ENCODE measurements at places on chromosomes 1 and 21. TPM values are rescaled to one million over a fixed set of nuclear protein-coding genes. Genes with fewer than 3 reads are reported as not detected.
A peak's percentile ranks its signal among the peaks of the same experiment; 100 is the strongest.

The CNKSR1 gene
- 5.4 TPM for total RNA-seq

DNA sequence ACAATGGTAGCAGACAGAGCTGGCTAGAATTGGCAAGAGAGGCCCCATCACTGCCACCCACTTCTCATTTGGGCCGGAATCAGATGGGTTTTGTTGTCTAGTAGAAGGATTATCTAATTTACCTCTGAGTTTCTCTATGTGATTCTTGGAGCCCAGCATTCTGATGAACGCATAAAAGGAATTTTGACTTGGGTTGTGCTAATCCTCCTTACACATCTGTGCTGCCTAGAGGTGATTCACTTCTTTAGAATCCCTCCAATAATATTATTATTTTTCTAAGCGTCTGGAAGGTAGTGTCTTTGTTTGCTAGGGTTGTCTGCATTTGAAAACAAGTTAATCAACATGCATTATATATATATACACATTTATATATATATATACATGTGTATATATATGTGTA is 118.1 kb downstream of the RUNX1 start:
- DNase-seq, result no peak
- H3K4me1 ChIP-seq, result peaks cover 66% of the 10 kb centered on the region
- H3K27ac ChIP-seq, result no peak overlapping the region
- H3K4me3 ChIP-seq, result no peak overlapping the region
- H3K36me3 ChIP-seq, result peaks cover 2% of the 10 kb centered on the region

- H3K4me1 ChIP-seq, result peaks cover 4% of the 10 kb centered on the region
- H3K27me3 ChIP-seq, result peaks cover 37% of the 10 kb centered on the region
- peaks cover 5% of the 10 kb centered on the region for H3K36me3 ChIP-seq
- no peak overlapping the region for H3K27ac ChIP-seq
Measured at GRCh38 chr1:17957588-17958267, 149.9 kb upstream of the IGSF21 start.

GRCh38 chr1:230112131-230112701 is 45.2 kb downstream of the GALNT2 start:
- no peak overlapping the region for H3K4me3 ChIP-seq
- DNase-seq, result no peak
- H3K27ac ChIP-seq, result peak overlapping the region; percentile 27
- peaks cover 2% of the 10 kb centered on the region for H3K36me3 ChIP-seq
- peaks cover 41% of the 10 kb centered on the region for H3K4me1 ChIP-seq
- H3K27me3 ChIP-seq, result no peaks in the 10 kb centered on the region

DNA sequence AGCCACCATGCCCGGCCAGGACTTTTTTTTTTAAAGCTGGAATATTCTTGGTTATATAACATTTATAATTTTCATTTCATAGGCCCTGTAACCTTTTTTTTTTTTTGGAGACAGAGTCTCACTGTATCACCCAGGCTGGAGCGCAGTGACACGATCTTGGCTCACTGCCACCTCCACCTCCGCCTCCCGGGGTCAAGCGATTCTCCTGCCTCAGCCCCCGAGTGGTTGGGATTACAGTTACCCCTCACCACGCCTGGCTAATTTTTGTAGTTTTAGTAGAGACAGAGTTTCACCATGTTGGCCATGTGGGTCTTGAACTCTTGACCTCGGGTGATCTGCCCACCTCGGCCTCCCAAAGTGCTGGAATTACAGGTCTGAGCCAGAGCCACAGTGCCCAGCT is 12.6 kb downstream of the ZYG11B start:
- H3K27ac ChIP-seq, result no peak overlapping the region
- H3K27me3 ChIP-seq, result no peaks in the 10 kb centered on the region
- H3K4me1 ChIP-seq, result peaks cover 25% of the 10 kb centered on the region
- H3K4me3 ChIP-seq, result no peak overlapping the region

DNA sequence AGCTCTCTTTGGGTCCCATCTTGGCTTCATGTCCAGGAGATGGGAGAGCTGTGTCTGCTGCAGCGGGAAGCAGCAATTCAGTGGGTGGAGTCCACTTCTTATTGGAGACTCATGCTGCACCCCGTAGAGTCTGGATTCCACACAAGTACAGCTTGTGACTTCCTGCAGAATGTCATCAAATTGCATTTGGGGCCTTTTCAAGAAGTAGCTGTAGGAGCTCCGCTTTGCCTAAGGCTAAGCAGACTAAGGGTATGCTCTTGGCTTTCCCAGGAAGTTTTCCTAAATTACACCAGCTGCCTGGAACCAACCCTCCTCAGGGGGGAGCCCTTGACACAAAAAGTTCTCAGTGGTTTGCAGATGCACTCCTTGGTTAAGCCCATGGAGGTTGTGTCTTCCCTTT is 5.7 kb upstream of the MOB3C start:
- no peak overlapping the region for H3K4me3 ChIP-seq
- no peaks in the 10 kb centered on the region for H3K36me3 ChIP-seq
- H3K27me3 ChIP-seq, result no peaks in the 10 kb centered on the region
- DNase-seq, result no peak
- H3K27ac ChIP-seq, result no peak overlapping the region

- peak overlapping the region; percentile 98 for H3K4me3 ChIP-seq
- no peaks in the 10 kb centered on the region for H3K27me3 ChIP-seq
- H3K27ac ChIP-seq, result peak overlapping the region; percentile 14
- H3K36me3 ChIP-seq, result peaks cover 11% of the 10 kb centered on the region
- DNase-seq, result no peak
Measured at GRCh38 chr1:182392050-182393028, 749 bp upstream of the GLUL start.
